ENCODE measurements at places on chromosomes 11 and 22. TPM values are rescaled to one million over a fixed set of nuclear protein-coding genes. Genes with fewer than 3 reads are reported as not detected.

DNA sequence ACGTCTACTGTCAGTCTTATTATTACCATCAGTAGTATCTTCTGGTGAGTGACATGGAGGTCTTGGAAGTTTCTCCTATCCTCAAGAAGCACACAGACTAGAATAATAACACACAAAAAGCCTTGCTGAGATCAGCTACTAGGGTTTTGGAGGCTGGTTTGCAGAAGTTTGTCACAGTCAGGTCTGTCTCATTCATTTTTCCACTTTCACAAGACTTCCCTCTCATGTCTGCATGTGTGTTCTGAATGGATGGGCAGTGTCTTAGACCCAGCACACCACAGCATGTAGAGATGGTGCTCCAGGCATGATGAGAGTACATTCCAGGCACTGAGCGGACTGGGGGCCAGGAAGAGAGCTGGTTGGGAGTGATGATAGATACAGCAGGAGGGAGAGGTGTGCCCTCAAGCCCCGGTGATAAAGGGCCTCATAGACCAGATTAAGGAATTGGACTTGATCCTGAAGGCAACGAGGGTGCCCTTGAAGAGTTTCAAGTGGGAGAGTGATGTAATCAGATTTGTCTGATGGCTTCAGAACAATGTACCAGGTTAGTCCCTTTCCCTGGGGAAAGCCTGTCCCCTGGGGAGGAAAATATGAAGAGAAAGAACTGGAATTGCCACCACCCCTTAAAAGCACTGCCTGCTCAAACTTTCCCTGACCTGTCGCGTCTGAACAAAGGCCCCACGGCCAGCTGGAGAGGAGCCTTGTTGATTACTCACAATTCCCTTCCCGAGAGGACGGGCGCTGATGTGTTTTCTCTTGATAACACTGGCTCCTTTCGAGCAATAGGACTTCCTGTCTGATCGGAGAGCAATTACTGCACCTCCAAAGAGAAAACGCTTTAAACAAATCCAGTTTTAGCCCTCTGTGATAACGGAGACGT, 45.1 kb upstream of the LMO2 start:
- DNase-seq: peak; percentile 39

DNA sequence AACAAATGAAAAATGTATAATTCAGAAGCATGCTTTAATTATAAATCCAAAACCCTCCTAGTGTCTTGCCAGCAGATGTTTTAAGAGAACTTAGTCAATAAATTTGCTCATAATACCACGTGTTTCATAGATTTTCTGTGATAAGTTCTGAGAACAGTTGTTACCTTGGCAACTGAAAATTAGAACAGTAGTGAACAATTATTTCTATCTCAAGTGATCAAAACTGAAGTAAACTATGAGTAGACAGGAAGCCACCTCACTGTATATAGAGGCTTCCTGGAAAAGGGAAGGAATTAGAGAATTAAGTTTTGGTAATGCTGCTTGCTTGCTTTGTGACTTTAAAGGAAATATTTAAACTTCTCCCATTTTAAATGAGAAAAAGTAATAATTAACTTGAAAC, 266.0 kb upstream of the ANO3 start:
- no peak for DNase-seq

DNA sequence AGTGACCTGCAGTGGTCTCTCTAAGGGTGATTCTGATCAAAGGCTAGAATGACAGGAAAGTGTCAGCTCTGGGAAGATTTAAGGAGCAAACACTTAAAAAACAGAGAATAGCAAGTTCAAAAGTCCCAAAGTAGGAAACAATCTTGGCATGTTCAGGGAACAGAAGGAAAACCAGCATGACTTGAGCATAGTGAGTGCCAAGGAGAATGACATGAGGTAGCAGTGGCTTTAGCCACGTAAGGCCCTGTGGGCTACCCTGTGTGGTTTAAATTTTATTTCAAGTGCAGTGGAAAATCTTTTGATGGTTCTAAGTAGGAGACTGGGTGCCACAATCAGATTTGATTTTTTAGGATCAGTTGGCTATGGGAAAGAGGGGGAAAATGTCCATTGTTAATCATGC, 149.4 kb downstream of the WNT11 start:
- no peak for DNase-seq

GRCh38 chr11:27158456-27159334, 118.1 kb downstream of the BBOX1 start:
- peak; percentile 76 for DNase-seq

DNA sequence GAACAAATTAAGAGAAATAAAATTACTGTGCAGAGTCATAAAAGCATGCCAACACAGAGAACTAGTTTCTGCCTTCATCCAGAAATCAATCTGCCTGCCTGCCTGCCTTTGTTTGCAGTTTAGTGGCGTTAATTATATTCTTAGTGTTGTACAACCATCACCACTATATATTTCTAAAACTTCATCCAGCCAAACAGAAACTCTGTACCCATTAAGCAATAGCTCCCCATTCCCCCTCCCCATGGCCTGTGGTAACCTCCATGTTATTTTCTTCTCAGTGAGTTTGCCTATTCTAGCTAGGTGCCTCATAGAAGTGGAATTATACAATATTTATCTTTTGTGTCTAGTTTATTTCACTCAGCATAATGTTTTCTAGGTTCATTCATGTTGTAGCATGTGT, 183.2 kb upstream of the TBCEL start:
- no peak for DNase-seq

GRCh38 chr11:99419991-99420390, 399.2 kb downstream of the CNTN5 start:
- DNase-seq: peak; percentile 14

GRCh38 chr22:22458896-22459588, 49.5 kb downstream of the ZNF280B start:
- no peak for DNase-seq

DNA sequence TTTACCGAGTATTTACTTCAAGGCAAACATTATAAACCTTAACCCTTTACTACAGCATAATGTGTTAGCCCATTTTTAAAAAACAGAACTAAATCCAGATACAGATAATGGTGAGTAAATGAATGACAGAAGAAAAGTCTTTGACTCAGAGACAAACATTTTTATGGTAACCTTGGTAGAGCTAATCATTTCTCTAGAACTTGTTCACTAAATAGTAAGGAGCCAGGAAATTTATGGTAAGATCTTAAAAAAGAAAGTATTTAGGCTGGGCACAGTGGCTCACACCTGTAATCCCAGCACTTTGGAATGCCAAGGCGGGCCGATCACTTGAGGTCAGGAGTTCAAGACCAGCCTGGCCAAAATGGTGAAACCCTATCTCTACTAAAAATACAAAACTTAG, 11.5 kb upstream of the FUT4 start:
- no peak for DNase-seq

DNA sequence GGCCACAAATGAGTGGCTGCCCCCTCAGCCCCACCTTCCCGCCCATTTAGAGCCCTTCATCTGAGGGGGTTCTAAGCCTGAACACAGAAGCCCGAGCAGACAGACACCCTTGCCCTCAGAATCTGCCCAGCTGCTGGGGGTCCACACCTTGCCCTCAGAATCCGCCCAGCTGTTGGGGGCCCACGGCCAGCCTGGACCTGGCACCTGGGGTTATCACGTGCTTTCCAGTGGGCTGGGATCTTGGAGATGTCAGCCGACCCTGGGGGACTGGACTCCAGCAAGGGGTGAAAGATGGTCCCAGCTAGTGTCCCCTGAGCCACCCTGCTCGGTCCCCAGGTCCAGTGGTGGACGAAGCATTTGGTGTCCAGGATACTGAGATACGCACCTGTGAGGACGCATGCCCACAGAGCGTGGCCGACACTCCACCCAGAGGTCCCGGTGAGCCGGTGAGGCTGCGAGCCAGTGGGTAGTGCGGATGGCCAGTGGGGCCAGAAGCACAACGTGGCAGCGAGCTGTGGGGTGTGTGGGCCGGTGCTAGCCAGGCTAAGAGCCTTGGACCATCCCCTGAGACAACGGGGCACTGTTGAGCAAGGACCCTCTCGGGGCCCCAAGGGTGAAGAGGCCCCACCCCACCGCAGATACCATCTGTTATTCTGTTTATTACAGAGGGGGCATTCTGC, 3.1 kb upstream of the CTSD start:
- DNase-seq: no peak

DNA sequence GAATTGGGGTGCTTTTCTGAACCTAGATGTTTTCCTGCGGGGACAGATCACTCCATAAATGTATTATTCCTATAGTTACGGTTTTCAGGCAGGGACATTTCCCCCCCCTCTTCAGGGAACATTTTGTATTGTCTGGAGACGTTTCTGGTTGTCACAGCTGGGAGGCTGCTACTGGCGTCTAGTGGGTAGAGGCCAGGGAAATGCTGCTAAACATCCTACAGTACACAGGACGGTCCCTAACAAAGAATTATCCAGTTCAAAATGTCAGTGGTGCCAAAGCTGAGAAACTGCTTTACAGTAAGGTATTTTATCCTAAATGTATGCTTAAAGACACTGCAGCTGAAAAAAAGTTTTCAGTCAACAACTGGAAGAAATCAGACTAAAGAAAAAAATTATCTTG, 19.4 kb downstream of the PIWIL4 start:
- no peak for DNase-seq

CRY2 gene
- 4.1 TPM for total RNA-seq

CDC42BPG gene
- total RNA-seq: 0.13 TPM

DEFB131B gene
- not detected for total RNA-seq

CEND1 gene
- 1.0 TPM for total RNA-seq

RANBP1 gene
- 801 TPM for total RNA-seq

Measured in HT1080 (cell line).